ENCODE measurements at places on chromosomes 3 and 15.

GRCh38 chr15:22863356-22863755 is 24.9 kb downstream of the NIPA2 start:
- DNase-seq: no peak

GRCh38 chr3:194282436-194283122 is 68.5 kb downstream of the CPN2 start:
- no peak for DNase-seq

GRCh38 chr3:87795701-87796100 is 263.1 kb downstream of the CGGBP1 start:
- DNase-seq: no peak

DNA sequence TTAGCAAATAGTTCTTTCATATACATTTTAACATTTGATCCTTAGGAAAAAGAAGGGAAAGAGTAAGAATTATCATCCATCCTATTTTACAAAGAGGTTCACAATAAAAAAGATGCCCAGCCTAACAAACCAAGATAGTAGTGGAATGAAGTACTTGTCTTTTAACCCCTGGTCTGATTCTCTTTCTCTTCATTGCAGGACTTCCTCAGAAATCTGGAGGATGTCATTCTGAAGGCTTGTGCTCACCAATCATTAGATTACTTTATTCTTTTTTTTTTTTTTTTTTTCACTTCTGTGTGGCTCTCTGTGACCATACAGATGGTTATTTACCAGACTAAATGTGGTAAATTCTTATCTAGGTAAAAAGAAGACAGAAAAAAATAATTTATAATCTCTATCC is 7.0 kb downstream of the HDGFL3 start:
- DNase-seq: no peak

GRCh38 chr15:85837011-85837433 is 42.3 kb upstream of the KLHL25 start:
- no peak for DNase-seq

GRCh38 chr3:80769683-80770082 is 991.8 kb downstream of the GBE1 start:
- no peak for DNase-seq

DNA sequence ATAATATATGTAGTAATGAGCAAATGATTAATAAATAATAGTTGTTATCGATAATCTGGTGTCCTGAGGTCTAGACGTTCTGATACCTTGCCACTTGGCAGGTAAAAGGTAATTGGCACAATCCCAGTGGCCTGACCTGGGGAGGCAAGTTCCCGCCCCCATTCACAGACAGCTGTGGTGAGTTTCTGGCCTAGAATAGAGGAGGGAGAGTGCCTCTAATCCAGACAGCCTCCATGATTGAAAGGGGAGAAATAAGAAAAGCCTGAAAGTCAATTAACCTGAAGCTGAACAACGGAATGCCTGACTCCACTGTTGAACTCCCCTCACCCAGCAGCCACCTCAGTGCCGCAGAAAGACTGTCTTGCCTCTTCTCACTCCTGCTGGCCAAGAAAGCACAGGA is 38.1 kb upstream of the SV2B start:
- DNase-seq: no peak

DNA sequence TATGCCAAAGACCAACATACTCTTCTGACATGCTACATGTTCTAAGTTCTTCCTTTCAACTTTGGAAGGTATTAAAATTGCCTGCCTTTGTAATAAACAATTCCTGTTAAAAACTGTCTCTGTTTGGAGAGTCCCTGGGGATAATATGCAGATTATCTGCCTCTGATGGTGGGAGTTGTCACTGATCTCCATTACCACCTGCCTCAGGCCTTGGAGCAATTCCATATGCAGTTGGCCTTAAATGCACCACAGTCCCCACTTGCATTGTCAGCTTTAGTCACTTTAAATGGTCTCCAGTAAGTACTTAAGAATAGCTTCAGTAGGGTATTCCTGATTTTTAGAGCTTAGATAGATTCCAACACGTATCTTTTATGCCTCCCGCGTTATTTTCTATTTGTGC is 121.1 kb upstream of the GOLIM4 start:
- peak; percentile 48 for DNase-seq

GRCh38 chr3:183331498-183331897 is 78.4 kb downstream of the B3GNT5 start:
- no peak for DNase-seq

DNA sequence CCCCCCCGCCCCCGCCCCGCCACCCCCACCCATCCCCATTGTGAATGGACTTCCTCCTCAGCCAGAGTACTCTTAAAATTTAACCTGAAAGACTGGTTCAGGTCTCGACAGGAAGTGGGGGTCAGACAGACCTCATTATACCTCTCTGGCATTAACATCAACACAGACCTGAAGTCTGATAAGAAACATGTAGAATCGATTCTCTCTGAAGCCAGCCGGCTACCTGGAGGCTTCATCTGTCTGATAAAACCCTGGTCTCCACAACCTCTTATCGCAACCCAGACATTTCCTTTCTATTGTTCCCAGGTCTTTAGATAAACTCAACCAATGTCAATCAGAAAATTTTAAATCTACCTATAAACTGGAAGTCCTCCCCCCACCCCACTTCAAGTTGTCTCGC is 42.6 kb downstream of the SLCO2A1 start:
- no peak for DNase-seq

DNA sequence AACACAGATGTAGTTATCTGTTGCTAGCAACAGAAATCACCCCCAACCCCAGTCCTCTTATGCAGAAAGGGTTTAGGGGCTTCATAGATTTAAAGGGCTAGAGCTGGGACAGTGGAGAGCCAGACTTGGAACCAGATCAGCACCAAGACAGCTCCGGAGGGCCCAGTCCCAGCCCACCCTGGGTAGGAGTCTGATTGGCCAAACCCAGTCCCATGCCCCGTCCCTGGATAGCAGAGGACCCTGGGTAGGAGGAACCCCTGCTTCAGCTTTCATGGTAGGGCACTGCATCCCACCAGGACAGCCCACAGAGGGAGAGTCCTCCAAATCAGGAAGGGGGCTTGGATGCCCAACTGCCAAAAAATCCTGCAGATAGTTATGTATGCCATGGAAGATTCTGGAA is 103.0 kb downstream of the CORO2B start:
- no peak for DNase-seq

GRCh38 chr15:83289160-83289559 is 4.7 kb upstream of the BNC1 start:
- no peak for DNase-seq

DNA sequence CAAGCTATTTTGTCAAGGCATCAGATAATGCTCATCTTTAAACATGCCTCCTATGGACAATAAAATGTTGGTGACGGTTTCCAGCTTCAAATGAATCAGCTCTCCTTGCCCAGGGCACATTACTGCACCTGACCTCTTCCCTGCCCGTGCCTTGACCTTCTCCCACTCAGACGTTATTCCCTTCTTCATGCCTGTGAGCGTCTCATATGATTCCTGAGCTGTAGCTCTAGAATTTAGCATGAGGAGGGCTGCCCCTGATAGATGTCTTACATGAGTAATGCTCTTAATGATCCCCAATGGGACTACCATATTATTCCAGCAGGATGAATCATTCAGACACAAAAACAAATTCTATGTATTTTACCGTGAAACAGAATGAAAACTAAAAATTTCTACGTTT is 762.7 kb downstream of the ROBO1 start:
- no peak for DNase-seq

GRCh38 chr3:20145874-20146273 is 40.1 kb downstream of the SGO1 start:
- DNase-seq: peak; percentile 30

GRCh38 chr3:49563766-49564165 is 9.5 kb downstream of the BSN start:
- DNase-seq: no peak

GRCh38 chr3:46559091-46559704 is 6.9 kb downstream of the LRRC2 start:
- no peak for DNase-seq

DNA sequence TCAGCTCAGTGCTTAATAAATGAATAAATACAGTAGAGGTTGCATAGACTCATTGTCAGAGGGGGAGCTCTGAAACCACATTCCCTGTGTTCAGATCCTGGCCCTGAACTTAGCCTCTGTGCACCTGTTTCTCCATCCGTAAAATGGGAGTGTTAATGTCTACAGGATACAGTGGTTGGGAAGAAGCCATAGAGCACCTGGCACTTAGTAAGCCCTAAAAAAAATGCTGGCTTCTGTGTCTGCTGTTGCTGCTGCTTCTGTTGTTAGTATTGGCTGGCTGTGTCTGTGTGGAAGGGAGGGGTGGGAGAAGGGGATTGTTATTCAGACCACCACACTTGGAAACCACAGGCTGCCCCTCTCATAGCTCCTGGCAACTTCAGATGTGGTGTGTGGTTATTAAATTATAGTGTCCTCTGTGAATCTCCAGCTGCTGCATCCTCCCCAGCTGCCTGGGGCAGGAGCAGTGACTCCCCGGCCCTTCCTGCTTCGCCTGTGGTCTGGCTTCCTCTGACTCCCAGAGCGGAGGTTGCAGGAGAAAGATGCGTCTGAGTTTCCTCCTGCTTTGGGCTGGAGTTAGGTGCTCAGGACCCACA is 31.0 kb downstream of the FGD5 start:
- no peak for DNase-seq

- DNase-seq: peak; percentile 59
Observed at GRCh38 chr3:127495821-127496655, 94.5 kb downstream of the TPRA1 start.

DNA sequence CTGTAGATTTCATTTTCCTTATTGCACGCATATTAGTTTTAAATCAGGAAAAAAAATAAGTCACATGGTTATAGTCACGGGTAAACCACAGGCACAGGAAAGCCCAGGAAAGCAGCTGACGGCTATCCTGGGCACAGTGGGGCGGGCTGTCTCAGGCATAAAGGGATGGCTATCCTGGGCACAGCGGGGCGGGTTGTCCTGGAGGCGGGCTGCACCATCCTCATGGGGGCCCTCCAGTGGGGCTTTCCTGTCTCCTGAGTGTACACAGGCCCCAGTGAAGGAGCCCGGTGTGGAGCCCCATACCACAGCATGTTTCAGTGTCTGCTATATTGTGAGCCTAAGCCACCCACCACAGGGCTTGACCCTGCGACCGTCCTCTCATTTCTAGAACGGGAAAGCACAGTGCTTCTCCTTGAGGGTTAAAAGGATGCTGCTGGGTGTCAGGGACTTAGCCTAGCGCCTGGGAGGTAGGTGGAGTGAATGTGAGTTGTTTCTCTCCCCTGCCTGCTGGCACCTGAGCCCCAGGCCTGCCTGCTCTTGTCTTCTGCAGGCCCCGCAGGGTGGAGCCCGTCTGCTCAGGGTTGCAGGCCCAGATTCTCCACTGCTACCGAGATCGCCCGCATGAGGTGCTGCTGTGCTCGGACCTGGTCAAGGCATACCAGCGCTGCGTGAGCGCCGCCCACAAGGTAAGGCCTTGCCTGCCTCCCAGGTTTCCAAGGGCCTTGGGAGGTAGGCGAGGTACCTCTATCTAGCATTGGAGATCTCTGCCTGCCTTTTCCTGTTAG is 25.9 kb upstream of the PLXNA1 start:
- DNase-seq: no peak

DNA sequence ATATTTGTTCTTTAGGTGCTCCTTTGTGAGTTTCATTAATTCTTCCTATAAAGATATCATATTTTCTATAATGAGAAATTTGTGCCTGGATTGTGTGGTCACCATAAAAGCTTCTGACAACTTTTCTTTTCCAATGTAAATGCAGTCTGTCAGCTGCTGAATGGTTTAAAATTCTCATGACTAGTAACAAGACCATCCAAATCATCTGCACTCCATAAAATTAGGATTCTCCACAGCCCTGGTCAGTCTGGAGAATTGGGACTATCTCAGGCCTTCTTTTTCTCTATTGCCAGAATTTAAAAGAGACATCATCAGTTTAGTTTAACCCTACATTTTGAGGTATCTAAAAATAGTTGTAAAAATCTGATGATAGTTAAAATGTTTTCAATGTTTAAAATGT is 180.9 kb downstream of the DTWD1 start:
- no peak for DNase-seq

DNA sequence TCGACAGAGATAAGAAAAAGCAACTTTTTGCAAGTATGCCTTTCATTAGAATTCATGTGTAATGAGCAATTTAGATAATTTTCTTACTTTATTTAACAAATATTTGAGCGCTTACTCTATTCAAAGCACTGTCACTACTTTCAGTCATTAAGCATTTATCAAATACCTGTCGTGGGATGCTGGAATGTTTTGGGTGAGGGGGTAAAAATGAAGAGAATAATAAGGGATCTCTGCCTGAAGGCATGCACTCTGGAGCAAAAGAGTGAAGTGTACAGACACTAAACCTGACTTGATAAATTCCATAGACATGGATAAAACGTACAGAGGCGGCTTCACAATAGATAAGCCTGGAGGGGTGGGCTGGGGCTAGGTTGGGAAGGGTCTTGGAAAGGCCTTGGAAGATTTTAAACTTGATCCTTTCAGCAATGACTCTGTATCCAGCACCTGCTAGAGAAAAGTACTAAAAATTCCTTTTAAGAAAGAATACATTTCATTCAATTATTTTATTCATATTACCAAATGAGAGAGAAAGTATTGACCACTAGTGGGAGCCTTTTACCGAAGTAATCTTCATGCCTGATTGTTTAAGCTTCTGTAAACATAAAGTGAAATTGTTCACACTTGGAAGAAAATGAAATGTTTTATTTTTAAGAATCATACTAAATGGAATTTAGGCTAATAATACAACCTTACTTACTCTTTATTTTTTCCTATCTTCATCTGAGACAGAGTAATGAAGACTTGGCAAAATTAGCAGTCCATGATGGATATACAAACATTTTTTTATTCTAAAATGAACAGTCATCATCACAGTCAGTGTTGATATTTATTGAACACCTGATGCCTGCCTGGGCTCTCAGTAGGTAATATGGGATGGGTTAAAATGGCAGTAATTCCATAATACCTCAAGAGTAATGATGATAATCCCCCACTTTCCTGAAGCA is 113.2 kb downstream of the PPP2R3A start:
- no peak for DNase-seq

GRCh38 chr15:70068783-70069565 is 28.7 kb downstream of the TLE3 start:
- DNase-seq: no peak

- DNase-seq: peak; percentile 80
Observed at GRCh38 chr3:177057768-177058167, 139.5 kb downstream of the TBL1XR1 start.

GRCh38 chr3:98114264-98114663 is 16.3 kb upstream of the OR5H1 start:
- DNase-seq: no peak

DNA sequence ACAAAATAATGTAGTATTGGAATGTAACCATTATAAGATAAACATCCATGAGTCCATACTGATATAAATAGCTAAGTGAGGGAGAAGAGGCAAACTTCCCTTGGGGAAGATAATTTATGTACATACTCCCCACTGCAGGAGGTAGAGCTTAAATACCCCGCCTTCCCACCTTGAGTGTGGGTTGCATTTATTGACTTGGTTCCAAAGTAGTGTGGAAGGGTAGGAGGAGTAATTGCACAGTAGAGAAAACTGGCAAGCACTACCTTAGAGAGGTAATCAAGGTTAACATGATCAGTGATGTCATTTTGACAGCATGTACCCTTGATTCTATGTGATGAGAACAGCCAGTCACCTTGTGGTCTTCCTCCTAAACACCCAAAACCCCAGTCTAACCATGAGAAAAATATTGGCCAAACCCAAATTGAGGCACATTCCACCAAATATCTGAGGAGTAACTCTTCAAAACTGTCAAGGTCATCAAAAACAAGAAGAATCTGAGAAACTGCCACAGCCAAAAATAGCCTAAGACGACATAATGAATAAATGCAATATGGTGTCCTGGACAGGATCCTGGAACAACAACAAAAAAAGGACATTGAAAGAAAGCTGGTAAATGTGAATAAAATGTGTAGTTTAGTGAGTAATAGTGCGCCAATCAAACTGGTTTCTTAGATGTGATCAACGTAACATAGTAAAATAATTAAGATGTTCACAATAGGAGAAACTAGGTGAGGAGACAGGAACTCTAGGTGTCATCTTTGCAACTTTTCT is 774 bp upstream of the CNOT10 start:
- no peak for DNase-seq

Measured in NCI-H524 (cell line).